Melanocyte of skin (primary cell): ENCODE measurements at places on chromosomes 7 and 10. TPM values are rescaled to one million over a fixed set of nuclear protein-coding genes. Genes with fewer than 3 reads are reported as not detected.

Gene WDFY4
- total RNA-seq, result not detected in 2 replicates

Gene NUTM2B
- total RNA-seq, result 0.36 and 1.0 TPM in 2 replicates

Gene LBX1
- total RNA-seq, result not detected in 2 replicates

Gene SPACDR
- 0.15 and 0.33 TPM in 2 replicates for total RNA-seq

Gene CYP3A7
- not detected in 2 replicates for total RNA-seq

Gene LIPK
- not detected in 2 replicates for total RNA-seq

Gene MYL10
- total RNA-seq, result not detected in 2 replicates
